ENCODE measurements at places on chromosomes 6 and 20. TPM values are rescaled to one million over a fixed set of nuclear protein-coding genes. Genes with fewer than 3 reads are reported as not detected.

CEP85L gene
- 12.0 TPM for total RNA-seq

LSM14B gene
- total RNA-seq = 34.0 TPM

TFAP2C gene
- total RNA-seq = not detected

SPDEF gene
- total RNA-seq = not detected

All from endothelial cell of umbilical vein (primary cell).